Osteocyte (in vitro differentiated cells): ENCODE measurements at places on chromosomes 3 and 15. TPM values are rescaled to one million over a fixed set of nuclear protein-coding genes. Genes with fewer than 3 reads are reported as not detected.

CRABP1 gene
- 3.6 and 5.2 TPM in 2 replicates for total RNA-seq

PLA2G4D gene
- total RNA-seq = not detected in 2 replicates

TEX55 gene
- not detected in 2 replicates for total RNA-seq

ACKR2 gene
- 0.19 and 0.24 TPM in 2 replicates for total RNA-seq

SH2D7 gene
- not detected in 2 replicates for total RNA-seq

SEMA7A gene
- 0.37 and 0.51 TPM in 2 replicates for total RNA-seq

BOC gene
- 17.9 and 22.4 TPM in 2 replicates for total RNA-seq

GMNC gene
- 2.2 and 2.8 TPM in 2 replicates for total RNA-seq

TMIE gene
- total RNA-seq = not detected in 2 replicates

EPHA6 gene
- 0.18 and 0.51 TPM in 2 replicates for total RNA-seq

PAK6 gene
- total RNA-seq = not detected in 2 replicates

DNA sequence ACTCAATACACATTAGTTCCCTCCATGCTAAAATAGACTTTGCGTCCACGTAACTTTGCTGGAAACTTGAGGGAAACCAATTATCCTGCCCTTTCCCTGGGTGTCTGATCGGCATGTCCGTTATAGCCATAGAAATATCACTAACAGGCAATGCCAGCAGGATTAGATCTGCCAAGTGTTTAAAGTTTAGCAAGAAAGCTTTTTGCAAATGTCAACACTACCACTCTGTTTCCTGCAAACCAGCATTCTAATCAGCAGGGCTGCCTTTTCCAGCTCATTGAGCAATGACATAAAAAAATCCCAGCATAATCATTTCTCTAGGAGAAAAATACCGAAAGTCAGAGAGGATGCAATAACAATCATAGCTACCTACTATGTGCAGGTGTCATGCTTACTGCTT, 60.9 kb downstream of the NOX5 start:
- no peak for DNase-seq
- H3K4me3 ChIP-seq = no peak overlapping the region
- no peaks in the 10 kb centered on the region for H3K27me3 ChIP-seq
- no peak overlapping the region for H3K27ac ChIP-seq
- peaks cover 15% of the 10 kb centered on the region for H3K4me1 ChIP-seq

DNA sequence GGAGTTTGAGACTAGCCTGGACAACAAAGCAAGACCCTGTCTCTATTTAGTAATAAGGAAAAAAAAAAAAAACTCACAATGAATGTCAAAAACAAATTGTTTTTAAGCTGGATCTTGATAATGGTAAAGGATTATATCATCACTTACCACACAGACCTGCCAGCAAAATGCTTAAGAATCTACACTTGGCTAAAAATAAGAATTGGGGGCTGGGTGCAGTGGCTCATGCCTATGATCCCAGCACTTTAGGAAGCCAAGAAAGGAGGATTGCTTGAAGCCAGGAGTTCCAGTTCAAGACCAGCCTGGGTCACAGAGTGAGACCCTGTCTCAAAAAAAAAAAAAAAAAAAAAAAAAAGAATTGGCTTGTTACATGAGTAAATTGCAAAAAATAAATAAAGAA, 31.0 kb downstream of the ACAP2 start:
- H3K27me3 ChIP-seq = no peaks in the 10 kb centered on the region
- no peak overlapping the region for H3K27ac ChIP-seq
- H3K4me3 ChIP-seq = no peak overlapping the region

DNA sequence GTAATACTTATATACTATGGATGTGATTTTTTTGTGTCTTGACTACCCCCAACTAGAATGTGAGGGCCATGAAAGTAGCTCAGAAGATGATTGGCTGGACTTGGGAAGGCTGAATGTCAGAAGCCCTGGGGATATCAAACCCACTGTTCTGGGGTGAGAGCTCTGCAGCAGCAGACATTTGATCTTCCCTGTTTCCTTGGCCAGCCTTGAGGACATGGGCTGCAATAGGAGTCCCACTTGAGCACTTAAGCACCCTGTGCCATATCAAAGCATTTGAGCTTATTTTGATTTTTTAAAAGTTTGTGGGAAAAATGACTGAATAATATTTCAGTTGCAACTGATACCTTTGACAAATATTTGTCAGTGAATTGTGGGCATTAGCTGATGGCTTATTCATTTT, 21.7 kb downstream of the GTF2E1 start:
- peak overlapping the region; percentile 57 for H3K27ac ChIP-seq
- H3K4me1 ChIP-seq = peaks cover 50% of the 10 kb centered on the region
- H3K4me3 ChIP-seq = no peak overlapping the region
- peaks cover 7% of the 10 kb centered on the region for H3K36me3 ChIP-seq

GRCh38 chr3:50850639-50851511, 176.1 kb downstream of the DOCK3 start:
- H3K27me3 ChIP-seq = no peaks in the 10 kb centered on the region
- no peak for DNase-seq
- H3K27ac ChIP-seq = no peak overlapping the region
- no peak overlapping the region for H3K4me3 ChIP-seq
- no peaks in the 10 kb centered on the region for H3K36me3 ChIP-seq

GRCh38 chr15:66646308-66646707, 55.7 kb upstream of the SMAD6 start:
- no peak overlapping the region for H3K4me3 ChIP-seq
- peaks cover 23% of the 10 kb centered on the region for H3K4me1 ChIP-seq
- DNase-seq = no peak

DNA sequence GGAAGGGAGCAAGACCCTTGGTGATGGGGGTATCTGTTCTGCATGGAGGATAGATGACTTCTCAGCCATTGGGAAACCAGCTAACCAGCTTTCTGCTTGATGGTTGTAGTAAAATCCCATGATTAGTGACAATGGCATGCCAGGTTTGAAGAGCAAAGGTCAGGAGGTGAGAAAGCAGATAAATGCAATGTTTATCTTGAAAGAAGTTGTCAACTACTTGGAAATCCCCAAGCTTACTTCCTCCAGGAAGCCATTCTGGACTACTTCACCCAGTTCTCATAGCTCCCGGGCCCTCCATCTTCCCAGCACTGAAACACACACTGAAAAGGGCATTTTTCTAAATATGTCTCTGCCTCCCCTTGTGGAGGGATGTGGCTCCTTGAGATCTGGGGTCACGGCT, 51.3 kb downstream of the SMAD3 start:
- no peak for DNase-seq
- H3K27ac ChIP-seq = no peak overlapping the region
- H3K4me3 ChIP-seq = no peak overlapping the region
- peaks cover 3% of the 10 kb centered on the region for H3K36me3 ChIP-seq
- H3K4me1 ChIP-seq = peaks cover 57% of the 10 kb centered on the region
- H3K27me3 ChIP-seq = no peaks in the 10 kb centered on the region

DNA sequence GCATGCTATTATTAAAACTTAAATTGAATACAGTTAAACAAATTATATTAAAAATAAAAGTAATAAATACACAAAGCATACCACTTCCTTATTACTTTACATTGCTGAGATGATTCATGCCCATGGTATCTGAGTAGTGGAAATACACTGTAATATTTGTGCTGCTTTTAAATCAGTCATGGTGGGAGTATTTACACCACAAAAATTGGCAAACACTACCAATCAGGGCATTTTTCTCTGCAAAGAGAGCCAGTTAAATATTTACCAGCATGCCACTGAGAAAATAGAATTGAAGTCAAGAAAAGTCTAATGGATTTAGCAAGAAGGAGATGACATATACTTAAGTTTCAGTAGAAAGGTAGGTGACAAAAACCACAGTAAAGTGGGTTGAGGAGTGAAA, 19.6 kb downstream of the PPARG start:
- no peak overlapping the region for H3K4me3 ChIP-seq
- peaks cover 7% of the 10 kb centered on the region for H3K36me3 ChIP-seq
- H3K27ac ChIP-seq = no peak overlapping the region

GRCh38 chr15:93063262-93063671, 25.7 kb downstream of the RGMA start:
- H3K27ac ChIP-seq = no peak overlapping the region
- peaks cover 10% of the 10 kb centered on the region for H3K36me3 ChIP-seq
- peaks cover 42% of the 10 kb centered on the region for H3K4me1 ChIP-seq

DNA sequence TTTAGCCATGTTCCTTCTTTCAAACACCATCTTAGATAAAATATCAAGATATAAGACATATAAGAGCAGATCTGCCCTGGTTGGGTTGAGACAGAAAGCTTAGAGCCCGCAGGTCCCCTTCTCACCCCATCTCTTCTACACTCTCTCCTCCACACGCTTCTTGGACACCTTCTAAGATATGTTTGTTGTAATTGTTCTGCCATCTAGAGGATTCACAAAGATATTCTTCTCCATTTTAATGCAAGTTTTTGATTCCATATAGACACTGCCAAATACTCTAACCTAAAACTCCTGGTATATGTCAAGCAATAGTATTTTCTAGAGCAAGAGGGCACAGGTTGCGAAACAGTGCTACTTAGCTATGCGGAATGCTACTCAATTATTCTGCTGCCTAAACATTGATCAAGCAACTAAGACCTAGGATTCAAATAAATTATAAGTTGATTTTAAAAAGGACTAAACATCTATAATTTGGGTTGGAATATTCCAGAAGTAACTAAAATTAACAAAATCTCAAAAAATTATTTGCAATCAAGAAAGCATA, 6.8 kb downstream of the CHRM5 start:
- H3K27ac ChIP-seq = no peak overlapping the region
- DNase-seq = no peak
- H3K4me1 ChIP-seq = peaks cover 8% of the 10 kb centered on the region
- H3K36me3 ChIP-seq = no peaks in the 10 kb centered on the region

DNA sequence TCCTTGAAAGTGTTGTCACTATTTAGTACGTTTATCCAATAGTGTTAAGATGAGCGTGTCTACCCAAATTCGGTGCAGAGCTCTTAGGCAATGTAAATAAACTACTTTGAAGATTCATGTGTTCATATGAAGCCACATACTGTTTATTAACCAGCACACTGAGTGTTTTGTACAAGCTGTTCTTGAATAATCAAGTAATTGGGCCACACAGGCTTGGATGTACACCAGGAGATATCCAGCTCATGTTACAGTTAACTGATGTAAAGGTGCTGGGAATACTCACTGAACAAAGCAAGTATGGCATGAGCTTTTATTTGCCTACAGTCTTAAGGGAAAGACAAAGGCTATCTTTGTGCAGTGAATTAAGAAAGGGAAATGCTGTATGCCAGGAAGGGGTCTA, 632 bp upstream of the DHX36 start:
- DNase-seq = no peak
- H3K27ac ChIP-seq = peak overlapping the region; percentile 99
- peaks cover 4% of the 10 kb centered on the region for H3K27me3 ChIP-seq
- H3K4me3 ChIP-seq = peak overlapping the region; percentile 91

DNA sequence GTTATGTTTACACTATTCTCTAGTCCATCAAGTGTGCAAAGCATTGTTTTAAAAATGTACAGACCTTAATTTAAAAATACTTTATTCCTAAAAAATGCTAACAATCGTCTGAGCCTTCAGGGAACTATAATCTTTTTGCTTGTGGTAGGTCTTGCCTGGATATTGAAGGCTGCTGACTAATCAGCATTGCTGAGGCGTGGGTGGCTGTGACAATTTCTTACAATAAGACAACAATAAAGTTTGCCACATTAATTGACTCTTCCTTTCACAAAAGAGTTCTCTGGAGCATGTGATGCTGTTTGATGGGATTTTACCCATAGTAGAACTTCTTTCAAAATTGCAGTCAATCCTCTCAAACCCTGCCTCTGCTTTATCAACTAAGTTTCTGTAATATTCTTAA, 384.0 kb upstream of the TGFBR2 start:
- H3K27me3 ChIP-seq = no peaks in the 10 kb centered on the region
- no peak overlapping the region for H3K27ac ChIP-seq
- no peak overlapping the region for H3K4me3 ChIP-seq
- H3K36me3 ChIP-seq = peaks cover 3% of the 10 kb centered on the region

- H3K27ac ChIP-seq = no peak overlapping the region
- peaks cover 59% of the 10 kb centered on the region for H3K36me3 ChIP-seq
- H3K4me3 ChIP-seq = no peak overlapping the region
- DNase-seq = no peak
- peaks cover 13% of the 10 kb centered on the region for H3K4me1 ChIP-seq
These were observed 84.5 kb downstream of the SETD2 start for GRCh38 chr3:47079432-47079831.

DNA sequence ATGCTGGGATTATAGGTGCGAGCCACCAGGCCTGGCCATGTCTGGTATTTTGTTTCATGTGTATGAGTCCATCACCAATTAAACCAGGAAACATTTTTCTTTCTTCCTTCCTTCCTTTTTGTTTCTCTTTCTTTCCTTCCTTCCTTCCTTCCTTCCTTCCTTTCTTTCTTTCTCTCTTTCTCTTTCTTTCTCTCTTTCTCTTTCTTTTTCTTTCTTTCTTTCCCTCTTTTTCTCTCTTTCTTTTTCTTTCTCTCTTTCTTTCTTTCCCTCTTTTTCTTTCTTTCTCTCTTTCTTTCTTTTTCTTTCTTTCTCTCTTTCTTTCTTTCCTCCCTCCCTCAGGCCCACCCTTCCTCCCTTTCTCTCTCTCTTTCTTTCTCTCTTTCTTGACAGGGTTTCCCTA, 83.4 kb downstream of the SLC9A9 start:
- H3K4me3 ChIP-seq = no peak overlapping the region
- DNase-seq = no peak
